PC-9 (cell line): ENCODE measurements at places on chromosomes 5 and 9.

DNA sequence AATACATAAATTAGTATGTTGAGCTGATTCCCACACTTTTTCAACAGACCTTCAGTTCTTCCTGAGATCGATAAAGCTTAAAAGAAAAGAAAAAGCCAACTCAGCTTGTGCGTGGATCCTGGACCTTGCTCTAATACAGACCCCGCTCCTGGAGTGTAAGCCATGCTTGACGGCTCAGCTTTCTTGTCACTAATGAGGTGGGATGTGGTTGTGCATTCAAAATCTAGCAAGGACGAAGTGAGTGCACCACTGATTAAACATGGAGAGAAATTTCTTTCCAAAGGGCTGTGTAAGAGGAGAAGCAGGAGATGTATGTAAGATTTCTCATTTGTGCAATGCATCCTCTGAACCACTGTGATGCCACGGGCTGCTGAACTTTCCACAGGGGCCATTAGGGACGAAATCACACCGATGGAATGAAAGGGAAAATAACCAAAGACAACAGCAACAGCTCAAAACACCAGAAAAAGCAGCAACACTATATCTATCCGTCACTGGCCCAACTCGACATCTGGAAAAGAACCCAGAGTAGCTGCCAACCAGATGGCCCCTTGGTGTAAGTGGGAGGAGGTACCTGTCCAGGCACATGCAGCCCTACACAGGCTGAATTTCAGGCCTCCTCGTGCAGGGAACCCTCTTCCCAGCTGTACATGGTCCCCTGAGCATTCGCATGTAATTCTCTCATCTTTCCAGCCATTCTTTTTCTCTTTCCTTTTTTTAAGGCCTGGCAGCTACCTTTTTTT is 178.9 kb downstream of the SREK1 start:
- no peaks in the 10 kb centered on the region for H3K36me3 ChIP-seq
- no peak for DNase-seq
- no peak overlapping the region for H3K27ac ChIP-seq
- H3K4me3 ChIP-seq, result no peak overlapping the region

DNA sequence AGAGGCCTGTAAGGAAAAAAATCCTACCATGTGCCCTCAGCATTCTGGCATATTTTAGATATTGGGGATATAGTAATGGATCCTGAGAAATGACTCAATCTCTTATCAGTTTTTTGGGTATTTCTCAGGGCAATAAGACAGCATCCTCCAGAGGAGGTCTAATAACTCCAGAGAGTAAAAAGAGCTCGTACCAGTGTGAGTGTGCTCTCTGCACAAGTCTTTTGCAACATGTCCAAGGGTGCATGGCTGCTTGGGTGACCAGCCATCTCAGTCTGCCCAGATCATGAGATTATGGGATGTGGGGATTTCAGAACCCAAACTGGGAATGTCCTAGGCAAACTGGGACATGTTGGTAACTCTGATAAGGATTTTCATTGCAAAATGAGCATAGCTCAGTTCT is 15.3 kb downstream of the ASPN start:
- no peak overlapping the region for H3K4me3 ChIP-seq
- H3K27me3 ChIP-seq, result no peaks in the 10 kb centered on the region
- no peak for DNase-seq
- H3K4me1 ChIP-seq, result no peaks in the 10 kb centered on the region
- H3K27ac ChIP-seq, result no peak overlapping the region
- H3K36me3 ChIP-seq, result no peaks in the 10 kb centered on the region

DNA sequence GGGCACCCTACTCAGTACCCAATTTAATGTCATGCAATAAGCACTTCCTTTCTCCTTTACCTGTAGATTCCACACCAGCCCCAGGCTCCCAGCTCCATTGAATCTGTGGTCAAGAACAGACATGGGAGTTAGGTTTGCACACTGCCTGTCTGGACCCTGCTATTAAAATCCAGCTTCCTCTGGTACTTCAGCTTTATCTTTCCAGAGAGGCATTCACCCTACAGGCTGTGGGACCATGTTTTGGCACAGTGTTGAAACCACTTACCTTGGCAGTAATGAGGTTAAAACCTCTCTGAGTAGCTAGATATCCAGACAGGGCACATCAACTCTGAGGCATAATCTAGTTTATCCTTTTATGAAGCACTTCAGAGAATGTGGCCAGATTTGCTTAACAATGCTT is 191.5 kb upstream of the PCSK5 start:
- H3K4me3 ChIP-seq, result no peak overlapping the region
- no peak overlapping the region for H3K27ac ChIP-seq
- no peak for DNase-seq
- no peaks in the 10 kb centered on the region for H3K4me1 ChIP-seq
- no peaks in the 10 kb centered on the region for H3K27me3 ChIP-seq

GRCh38 chr9:95499847-95500246 is 16.9 kb downstream of the PTCH1 start:
- H3K4me3 ChIP-seq, result no peak overlapping the region
- no peaks in the 10 kb centered on the region for H3K27me3 ChIP-seq
- peak; percentile 66 for DNase-seq
- H3K4me1 ChIP-seq, result peaks cover 25% of the 10 kb centered on the region
- H3K36me3 ChIP-seq, result no peaks in the 10 kb centered on the region
- peak overlapping the region; percentile 20; the same call in 1 of the 2 replicates for H3K27ac ChIP-seq

DNA sequence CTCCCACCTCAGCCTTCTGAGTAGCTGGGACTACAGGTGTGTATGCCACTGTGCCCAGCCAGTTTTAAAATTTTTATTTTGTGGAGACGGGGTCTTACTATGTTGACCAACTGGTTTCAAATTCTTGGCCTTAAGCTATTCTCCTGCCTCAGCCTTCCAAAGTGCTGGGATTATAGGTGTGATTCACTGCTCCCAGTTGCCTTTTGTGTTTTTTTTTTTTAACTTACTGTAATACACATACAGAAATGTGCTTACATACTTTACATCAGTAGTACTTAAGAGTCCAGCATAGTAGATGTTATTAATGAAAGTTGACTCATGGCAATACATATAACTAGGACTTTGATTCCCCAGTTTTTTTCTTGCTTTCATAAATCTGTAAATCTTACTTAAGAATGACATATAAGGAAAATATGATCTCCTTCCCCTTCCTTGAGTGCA is 4.7 kb downstream of the MAN2A1 start:
- no peak overlapping the region for H3K4me3 ChIP-seq
- no peaks in the 10 kb centered on the region for H3K36me3 ChIP-seq
- peak; percentile 84 for DNase-seq
- H3K27ac ChIP-seq, result peak overlapping the region; percentile 49
- H3K27me3 ChIP-seq, result no peaks in the 10 kb centered on the region

DNA sequence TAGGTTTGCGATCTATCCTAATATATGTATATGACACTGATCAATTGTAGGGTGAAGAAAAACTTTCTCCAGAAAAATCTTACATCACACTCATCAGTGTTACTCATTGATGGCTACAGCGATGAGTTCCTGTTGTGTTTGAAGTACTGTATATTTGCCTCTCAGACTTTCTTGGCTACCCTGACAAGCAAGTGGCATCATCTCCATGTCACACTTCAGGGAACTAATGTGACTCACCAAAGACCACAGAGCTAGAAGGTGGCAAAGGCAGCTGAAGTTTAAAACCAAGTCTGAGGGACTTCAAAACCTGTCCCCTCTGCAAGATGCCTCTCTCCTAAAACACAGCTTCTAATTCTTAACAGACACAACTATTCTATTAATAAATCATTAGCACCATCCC is 451.4 kb downstream of the CTNND2 start:
- DNase-seq, result no peak
- H3K4me1 ChIP-seq, result no peaks in the 10 kb centered on the region
- H3K27ac ChIP-seq, result no peak overlapping the region
- peaks cover 58% of the 10 kb centered on the region for H3K27me3 ChIP-seq

DNA sequence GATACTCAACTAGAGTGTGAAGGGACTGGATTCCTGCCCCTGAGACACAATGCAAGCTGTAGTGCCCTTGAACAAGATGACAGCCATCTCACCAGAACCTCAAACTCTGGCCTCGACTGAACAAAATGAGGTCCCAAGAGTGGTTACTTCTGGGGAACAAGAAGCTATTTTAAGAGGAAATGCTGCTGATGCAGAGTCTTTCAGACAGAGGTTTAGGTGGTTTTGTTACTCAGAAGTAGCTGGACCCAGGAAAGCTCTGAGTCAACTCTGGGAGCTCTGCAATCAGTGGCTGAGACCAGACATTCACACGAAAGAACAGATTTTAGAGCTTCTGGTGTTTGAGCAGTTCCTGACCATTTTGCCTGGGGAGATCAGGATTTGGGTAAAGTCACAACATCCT is 2.4 kb downstream of the ZNF483 start:
- H3K27me3 ChIP-seq, result peaks cover 9% of the 10 kb centered on the region; the same call in 1 of the 2 replicates
- DNase-seq, result no peak
- H3K4me1 ChIP-seq, result no peaks in the 10 kb centered on the region
- no peak overlapping the region for H3K4me3 ChIP-seq

DNA sequence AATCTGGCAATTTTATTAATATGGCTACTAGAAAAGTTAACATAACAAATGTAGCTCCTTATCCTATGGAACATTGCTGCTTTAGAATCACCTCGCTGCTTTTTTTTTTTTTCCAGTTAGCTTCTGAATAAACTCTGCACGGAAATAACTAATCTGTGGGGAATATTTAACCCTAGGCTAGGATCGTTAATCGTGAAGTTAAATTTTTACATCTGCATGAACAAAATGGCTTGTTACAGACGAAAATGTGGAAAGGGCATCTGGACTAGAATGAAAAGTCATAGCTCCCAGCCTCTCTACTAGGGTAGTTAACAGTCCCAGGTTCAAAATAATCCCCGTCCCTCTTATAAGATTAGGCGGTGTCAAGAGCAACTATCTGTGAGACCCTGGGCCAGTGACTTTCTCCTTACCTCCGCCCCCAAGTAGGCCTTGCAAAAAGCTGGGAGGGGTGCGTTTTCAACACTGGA is 470 bp upstream of the SLC22A5 start:
- peaks cover 73% of the 10 kb centered on the region for H3K4me1 ChIP-seq
- H3K36me3 ChIP-seq, result no peaks in the 10 kb centered on the region
- peak overlapping the region; percentile 75 for H3K4me3 ChIP-seq
- no peaks in the 10 kb centered on the region for H3K27me3 ChIP-seq

DNA sequence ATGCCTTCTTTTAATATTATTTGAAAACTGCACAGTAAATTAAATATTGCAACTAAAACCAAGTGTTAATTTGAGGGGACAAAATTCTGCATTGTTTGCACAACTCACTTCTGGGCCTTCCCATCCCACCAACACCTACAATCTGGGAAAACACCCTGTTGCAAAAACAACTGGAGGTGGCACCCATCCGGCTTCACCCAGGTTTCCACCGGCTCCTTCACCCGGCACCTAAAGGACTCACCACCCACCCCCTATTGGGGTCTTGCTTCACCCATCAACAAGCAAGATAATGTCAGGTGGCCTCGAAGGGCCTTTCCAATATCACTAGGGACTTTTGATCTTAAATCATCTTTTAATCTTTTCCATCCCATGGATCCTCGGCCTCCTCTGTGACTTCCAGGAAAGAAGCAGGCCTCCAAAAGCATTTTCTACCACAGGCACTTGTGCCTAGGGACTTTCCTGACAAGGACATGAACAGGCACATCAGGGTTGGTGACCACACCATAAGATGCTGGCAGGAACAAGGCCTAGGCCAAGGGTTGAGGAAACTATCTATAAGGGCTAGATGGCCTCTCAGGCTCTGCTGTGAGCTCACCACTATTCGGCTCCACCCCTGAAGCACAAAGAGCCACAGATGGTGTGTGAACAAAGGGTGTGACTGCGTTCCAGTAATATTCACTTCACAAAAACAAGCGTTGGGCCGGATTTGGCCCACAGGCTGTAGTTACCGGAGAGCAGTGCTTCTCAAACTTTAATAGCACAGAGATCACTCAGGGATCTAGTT is 205.1 kb downstream of the AUH start:
- no peaks in the 10 kb centered on the region for H3K36me3 ChIP-seq
- no peak overlapping the region for H3K4me3 ChIP-seq
- no peaks in the 10 kb centered on the region for H3K27me3 ChIP-seq
- peaks cover under 1% of the 10 kb centered on the region for H3K4me1 ChIP-seq

DNA sequence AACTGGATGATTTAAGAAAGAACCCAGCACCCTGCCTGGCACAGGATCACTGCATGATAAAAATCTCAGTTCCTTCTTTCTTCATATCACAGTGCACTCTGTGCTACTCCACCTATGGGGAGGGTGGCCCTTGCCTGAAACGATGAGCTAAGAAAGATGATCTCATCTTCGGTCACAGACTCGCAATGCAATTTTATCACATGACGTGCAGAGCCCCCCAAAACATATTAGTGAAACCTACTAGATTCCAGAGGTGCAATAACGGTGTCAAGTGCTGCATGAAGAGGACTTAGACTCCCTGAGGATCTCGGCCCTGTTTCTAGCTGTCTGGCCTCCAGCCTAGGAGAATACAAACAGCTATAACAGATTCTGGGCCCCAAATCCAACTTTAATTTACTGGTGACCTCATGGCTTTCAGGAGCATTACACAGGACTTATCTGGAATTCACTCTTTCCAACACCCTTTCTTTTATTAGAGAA is 104.0 kb downstream of the EBF1 start:
- no peak overlapping the region for H3K27ac ChIP-seq
- no peaks in the 10 kb centered on the region for H3K36me3 ChIP-seq
- no peak for DNase-seq
- H3K4me1 ChIP-seq, result no peaks in the 10 kb centered on the region

- no peaks in the 10 kb centered on the region for H3K4me1 ChIP-seq
- no peaks in the 10 kb centered on the region for H3K36me3 ChIP-seq
- H3K4me3 ChIP-seq, result no peak overlapping the region
Observed at GRCh38 chr5:59326596-59326995, 566.9 kb downstream of the PDE4D start.

DNA sequence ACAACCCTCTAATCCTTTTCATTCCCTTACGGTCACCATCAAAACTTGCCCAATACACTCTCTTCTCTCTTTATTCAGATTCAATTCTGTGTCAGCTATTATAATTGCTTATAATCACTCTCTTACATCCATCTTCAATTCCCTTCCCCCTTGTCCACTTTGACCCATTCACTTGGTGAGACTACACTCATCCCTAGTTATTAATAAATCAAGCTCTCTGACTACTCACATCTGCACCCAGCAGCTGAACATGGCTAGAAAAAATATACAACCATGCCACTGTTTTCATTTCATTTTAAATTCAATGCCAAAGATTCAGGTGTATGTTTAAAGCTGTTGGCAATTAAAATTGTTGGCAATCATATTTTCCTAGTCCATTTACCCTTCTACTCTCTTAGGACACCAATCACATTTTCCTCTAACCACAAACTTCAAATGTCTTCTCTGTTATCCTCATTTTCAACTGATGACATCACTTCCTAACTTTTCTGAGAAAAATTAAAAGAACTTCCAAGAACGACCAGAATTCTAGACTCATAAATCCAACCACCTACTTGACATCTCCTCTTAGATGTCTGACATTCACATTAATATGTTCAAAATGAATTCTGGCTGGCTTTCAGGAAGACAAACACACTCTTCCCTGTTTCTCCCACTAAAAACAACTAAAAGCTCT is 5.5 kb downstream of the C5orf15 start:
- peaks cover 24% of the 10 kb centered on the region for H3K36me3 ChIP-seq
- no peak for DNase-seq
- H3K4me1 ChIP-seq, result peaks cover 7% of the 10 kb centered on the region; the same call in 1 of the 2 replicates
- no peak overlapping the region for H3K4me3 ChIP-seq
- no peaks in the 10 kb centered on the region for H3K27me3 ChIP-seq
